Cerebellar nuclear complex (tissue), 1 donor: ENCODE measurements at places on chromosomes 5 and 9.

- DNase-seq, result no peak
These were observed 174.8 kb downstream of the OLFM1 start for GRCh38 chr9:135262248-135262647.

GRCh38 chr5:149237662-149238061 lies 34.0 kb upstream of the AFAP1L1 start:
- no peak for DNase-seq

- no peak for DNase-seq
These were observed 291.1 kb downstream of the MLLT3 start for GRCh38 chr9:20331095-20331685.

DNA sequence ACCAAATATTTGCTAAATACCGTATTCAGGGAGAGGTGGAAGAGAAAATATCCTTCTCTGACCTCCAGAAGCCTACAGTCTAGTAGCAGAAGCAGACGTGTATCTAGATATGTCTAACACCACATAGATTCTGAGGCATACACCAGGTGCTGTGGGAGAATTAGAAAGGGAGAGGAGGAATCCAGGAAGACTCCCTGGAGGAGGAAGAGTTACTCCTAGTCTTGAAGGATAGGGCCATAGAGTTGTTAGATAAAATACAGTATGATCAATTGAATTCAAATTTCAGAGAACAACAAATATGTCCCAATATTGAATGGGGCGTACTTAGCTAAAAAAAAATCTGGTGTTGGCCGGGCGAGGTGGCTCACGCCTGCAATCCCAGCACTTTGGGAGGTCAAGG lies 58.7 kb downstream of the TMOD1 start:
- DNase-seq, result no peak

DNA sequence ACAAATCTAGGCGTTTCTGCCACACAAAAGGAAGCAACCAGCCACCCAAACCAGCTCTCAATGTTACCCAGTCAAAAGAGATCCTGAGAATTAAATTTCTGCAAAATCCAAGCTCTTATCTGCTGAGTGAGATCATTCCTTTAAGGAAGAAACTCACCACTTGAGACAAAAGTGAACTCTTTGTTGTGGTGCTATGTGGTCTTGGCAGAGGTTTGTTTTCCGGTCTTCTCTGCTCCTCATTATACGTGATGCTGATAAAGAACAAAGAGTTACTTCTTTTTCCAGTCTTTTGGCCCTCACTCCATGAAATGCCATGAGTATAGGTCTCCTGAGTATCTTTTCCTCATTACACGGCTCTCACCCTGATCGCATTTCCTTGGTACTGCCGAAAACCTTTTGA lies 82.1 kb downstream of the PRKACG start:
- no peak for DNase-seq
